ENCODE measurements at places on chromosomes 16 and 17.

DNA sequence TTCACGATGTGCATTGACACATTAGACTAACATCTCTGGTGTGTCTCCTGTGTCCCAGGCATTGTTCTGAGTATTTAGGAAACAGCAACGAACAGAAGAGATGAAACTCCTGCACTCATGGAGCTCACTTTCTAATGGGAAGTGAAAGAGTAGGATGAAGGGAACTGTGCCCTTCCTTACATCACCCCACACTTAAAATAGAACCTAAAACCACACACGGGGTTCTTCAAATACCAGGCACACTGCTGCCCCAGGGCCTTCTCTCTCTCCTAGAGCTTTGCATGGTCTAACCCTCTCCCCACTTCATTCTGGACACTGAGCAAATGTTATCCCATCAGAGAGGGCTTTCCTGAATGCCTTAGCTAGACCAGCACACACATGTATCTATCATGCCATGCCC lies 33.7 kb downstream of the TRIM25 start:
- no peak for DNase-seq

GRCh38 chr16:21101631-21102420 lies 48.8 kb downstream of the DNAH3 start:
- DNase-seq = peak; percentile 14

GRCh38 chr16:77324729-77325128 lies 110.1 kb downstream of the ADAMTS18 start:
- DNase-seq = no peak

- no peak for DNase-seq
Observed at GRCh38 chr16:30876867-30877266, 17.0 kb downstream of the BCL7C start.

- no peak for DNase-seq
Observed at GRCh38 chr16:50838165-50838564, 96.3 kb downstream of the CYLD start.

DNA sequence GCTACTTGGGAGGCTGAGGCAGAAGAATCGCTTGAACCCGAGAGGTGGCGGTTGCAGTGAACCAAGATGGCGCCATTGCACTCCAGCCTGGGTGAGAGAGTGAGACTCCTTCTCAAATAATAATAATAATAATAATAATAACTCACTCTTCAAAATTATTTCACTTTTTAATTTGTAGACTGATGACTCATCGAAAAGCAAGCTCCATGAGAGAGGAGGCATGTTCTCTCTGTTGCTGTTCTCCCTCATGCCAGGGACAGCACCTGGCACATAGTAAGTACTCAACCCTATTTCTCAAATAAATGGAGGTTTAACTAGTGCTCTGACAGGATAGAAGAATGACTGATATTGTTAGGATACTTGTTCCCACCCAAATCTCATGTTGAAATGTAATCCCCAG lies 265.3 kb downstream of the CEP112 start:
- no peak for DNase-seq

DNA sequence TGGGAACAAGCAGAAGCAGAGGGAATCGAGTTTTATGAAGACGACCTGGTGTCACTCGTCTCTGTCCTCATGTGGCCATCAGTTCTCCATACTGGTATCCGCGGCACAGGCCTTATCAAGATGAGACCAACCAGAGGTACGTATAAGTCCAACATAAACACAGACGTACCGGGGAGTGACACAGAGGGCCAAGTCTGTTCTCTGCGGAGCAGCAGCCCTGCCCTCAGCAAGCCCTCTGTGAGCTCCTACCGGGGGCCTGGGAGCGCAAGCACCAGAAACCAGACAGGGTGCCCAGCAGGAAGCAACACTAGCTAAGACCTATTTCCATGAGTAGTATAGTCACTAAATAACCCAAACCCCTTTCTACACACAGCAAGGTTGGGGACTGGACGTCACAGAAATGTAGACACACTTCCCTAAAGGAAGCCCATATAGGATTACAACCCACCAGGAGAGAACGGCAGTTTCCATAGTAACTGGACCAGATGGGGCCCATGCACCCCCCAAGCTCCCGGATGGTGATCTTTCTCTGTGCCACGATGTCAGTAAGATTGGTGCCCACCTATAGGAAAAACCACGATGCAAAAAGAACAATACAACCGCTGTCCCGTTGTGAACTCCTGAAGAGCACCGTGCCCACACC lies 911 bp downstream of the ARL16 start:
- peak; percentile 20 for DNase-seq

GRCh38 chr17:79046197-79046915 lies 22.4 kb downstream of the C1QTNF1 start:
- no peak for DNase-seq

DNA sequence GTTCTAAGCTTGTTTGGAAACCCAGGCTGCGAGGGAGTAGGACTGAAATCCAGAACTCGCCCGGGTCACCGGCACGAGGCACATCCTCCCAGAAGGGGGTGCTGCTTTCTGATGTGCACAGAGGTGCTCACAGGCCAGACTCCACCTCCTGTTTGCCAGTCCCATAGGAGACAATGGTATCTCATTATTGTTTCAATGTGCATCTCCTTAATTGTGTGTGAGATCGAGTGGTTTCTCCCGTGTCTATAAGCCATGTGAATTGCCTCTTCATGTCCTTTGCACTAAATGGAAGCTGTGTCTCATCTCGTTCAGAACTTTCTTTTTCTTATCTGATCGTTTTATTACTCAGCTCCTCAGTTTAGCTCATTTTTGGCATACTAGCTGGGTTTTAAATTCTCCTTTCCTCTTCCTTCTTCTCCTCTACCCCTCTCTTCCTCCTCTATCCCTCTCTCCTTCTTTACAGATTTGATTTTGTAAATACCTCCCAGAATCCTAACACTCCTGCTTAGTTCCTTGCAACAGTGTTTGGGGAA lies 32.1 kb upstream of the PRKCB start:
- DNase-seq = no peak

DNA sequence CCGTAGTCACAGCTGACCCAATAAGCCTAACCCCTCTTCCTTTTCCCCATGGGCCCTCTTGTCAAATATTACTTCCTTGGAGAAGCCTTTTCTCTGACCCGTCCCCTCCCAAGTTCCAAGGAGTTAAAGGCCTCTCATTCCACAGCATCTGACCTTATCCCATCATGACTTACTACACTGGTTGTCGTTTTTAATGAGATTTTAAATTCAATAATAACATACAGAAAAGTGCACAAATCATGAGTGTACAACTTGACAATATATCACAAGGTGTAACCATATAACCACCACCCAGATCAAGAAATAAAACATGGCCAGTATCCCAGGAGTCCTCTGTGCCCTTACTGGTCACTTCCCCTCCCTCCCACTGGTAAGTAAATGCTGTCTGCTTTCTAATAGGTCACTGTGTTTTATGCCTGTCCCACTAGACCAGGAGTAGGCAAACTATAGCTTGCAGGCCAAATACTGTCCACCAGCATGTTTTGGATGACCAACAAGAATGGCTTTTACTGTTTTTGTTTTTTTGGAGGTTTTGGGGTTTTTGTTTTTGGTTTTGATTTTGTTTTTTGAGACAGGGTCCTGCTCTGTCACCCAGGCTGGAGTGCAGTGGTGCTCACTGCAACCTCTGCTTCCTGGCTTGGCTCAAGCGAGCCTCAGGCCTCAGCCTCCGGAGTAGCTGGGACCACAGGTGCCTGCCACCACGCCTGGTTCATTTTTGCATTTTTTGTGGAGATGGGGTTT lies 1.2 kb upstream of the FDXR start:
- no peak for DNase-seq

GRCh38 chr17:66455060-66455459 lies 152.6 kb downstream of the PRKCA start:
- DNase-seq = no peak

- DNase-seq = peak; percentile 42
Observed at GRCh38 chr16:53022374-53022773, 30.3 kb downstream of the CHD9NB start.

GRCh38 chr17:82412535-82413520 lies 5.3 kb upstream of the HEXD start:
- no peak for DNase-seq

DNA sequence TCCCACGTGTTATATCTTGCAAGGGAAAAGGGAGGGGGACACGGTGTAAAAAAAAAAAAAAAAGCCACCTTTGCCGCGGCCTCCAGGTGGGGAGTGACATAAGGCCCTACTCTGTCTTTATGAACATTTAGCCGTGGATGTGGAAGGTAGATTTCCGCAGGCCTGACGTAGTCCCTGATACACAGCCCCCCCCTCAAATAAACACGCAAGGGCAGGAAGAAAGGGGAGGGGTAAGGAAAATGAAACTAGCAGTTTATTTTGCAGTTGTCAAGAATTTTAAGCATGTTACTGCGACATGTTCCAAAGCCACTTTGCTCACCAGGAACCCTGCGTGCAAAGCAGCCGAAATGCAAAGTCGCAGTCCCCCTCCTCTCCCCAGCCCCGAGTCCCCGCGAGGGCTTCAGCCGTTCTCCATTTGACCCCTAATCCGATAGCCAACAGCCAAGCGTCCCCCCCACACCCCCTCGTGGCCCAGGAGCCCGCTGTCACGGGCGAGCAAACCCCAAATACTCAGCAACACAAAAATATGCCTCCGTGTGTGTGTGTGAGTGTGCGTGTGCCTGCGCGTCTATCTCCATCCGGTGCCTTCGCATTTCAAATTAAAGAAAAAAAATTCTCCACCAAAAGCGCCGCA lies 1.2 kb downstream of the CBX4 start:
- DNase-seq = no peak

DNA sequence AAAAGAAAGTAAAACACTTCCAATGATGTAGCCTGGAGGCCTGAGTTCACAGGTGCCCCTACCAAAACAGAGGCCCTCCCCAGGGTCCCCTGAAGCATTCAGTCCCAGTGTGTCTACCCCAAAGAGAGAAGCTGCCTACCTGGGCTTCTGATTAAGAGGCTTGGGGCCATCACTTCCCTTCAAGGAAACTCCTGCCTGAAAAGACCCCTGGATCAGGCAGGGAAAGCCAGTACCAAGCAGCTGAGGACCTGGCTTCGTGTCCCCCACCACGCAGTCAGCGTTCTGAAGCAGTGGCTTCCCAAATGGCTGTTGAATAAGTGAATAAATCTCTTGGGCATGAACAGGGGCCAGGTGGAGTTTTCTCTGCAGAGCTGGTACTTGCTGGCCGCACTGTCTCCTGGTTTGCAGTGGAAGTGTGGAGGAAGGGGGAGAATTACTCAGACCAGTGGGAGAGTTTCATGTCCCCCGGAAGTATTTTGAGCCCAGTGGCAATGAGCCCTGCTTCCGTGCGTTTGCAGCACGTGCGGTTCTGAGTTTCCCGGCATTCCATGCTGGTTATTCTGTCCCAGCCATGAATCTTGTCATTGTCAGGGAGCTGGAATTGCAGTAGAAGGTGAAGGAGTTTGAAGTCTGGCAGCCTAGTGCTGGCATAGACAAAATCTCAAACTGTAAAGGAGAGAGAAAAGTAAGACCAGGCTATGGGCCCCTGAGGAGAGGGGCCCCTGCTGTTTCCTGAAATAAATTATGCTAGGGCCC lies 27.0 kb downstream of the RMI2 start:
- DNase-seq = no peak

Measured in fibroblast of skin of right quadriceps (primary cell).